ENCODE measurements at places on chromosomes 1 and 21.

DNA sequence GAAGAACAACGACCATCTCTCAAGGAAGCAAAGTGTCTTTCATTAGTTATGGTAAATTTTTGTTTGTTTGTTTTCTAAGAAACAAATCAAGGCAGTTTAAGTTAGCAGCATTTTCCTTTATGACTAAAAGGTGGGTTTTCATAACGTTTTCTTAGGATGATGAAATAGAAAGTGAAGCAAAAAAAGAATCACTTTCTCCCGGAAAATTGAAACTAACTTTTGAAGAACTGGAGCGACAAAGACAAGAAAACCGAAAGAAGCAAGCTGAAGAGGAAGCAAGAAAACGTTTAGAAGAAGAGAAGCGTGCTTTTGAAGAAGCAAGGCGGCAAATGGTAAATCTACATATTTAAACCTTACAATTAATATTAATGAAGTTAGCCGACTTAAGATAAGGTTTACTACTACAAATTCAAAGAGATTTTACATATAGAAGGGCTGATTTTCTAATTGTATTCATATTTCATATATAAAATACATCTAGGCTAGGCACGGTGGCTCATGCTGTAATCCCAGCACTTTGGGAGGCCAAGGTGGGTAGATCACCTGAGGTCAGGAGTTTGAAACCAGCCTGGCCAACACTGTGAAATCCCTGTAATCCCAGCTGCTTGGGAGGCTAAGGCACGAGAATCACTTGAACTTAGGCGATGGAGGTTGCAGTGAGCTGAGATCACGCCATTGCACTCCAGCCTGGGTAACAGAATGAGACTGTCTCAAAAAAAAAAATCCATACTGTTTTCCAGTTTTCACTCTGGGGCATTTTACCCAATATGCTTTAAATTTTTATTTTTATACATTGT lies 38.3 kb downstream of the NEXN start:
- no peak for DNase-seq

DNA sequence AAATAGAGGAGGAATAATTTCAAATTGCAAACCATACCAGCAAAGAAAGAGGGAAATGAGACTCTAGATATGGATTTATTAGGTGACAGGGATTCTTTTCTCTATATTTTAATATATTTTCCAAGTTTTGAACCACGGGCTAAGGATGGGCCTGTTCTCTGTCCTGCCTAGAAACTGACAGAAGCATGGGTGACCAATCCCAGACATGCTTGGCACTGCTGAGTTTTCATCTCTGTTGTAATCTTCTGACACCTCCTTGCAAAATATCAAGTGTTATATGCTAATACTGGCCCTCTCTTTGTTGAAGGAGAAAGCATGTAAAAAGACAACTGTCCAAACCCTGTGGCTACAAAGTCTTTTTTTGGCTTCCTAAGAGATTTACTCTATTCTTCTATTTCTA lies 774 bp upstream of the ANGPTL7 start:
- DNase-seq, result no peak

DNA sequence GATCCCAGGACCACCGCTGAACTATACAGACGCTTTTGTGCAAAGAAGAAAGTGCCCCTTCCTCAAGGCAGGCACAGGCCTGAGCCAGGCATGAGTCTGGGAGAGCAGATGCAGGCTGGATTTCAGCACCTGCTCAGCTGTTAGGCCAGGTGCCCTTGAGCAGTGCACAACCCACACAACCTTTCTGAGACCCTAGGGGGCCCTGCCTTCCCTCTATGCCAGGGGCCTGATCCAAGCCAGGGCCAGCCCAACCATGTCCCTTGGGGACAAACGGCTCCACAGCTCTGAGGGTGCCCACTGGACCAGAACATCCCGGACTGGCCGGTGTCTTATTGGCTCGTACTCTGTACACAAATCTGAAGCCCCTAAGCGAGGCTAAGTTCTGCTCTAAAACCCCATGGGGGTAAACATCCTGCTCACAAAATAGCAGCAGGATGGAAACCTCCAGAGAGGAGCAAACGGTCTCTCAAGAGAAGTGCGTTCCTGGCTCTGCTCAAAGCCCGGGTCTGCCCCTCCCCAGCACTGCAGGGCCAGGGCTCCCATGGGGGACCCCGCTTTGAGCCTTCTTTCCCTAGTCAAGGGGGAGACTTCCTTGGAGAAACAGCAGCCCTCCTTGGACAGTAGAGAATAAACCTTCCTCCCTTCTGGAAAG lies 275.1 kb downstream of the NPHP4 start:
- no peak for DNase-seq

DNA sequence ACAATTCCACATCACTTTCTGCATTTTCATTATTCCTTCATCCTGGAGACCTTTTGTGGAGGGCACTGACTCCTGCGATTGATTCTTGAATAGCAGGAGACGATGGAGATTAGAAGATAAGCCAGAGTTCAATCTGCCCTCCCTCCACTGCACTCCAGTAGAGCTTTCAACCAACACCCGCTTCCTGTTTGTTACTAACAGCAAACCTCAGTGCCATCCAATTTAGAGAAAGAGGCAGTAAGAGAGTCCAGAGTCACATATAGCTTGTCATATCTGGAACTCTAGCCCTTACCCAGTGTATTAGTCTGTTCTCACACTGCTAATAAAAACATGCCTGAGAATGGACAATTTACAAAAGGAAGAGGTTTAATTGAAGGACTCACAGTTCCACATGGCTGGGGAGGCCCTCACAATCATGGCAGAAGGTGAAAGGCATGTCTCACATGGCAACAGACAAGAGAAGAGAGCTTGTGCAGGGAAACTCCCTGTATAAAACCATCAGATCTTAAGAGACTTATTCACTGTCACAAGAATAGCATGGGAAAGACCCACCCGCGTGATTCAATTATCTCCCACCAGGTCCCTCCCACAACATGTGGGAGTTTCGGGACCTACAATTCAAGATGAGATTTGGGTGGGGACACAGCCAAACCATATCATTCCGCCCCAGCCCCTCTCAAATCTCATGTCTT lies 55.9 kb downstream of the PCBP3 start:
- DNase-seq, result no peak

- DNase-seq, result no peak
Measured at GRCh38 chr1:14138687-14139086, 438.7 kb downstream of the PRDM2 start.

DNA sequence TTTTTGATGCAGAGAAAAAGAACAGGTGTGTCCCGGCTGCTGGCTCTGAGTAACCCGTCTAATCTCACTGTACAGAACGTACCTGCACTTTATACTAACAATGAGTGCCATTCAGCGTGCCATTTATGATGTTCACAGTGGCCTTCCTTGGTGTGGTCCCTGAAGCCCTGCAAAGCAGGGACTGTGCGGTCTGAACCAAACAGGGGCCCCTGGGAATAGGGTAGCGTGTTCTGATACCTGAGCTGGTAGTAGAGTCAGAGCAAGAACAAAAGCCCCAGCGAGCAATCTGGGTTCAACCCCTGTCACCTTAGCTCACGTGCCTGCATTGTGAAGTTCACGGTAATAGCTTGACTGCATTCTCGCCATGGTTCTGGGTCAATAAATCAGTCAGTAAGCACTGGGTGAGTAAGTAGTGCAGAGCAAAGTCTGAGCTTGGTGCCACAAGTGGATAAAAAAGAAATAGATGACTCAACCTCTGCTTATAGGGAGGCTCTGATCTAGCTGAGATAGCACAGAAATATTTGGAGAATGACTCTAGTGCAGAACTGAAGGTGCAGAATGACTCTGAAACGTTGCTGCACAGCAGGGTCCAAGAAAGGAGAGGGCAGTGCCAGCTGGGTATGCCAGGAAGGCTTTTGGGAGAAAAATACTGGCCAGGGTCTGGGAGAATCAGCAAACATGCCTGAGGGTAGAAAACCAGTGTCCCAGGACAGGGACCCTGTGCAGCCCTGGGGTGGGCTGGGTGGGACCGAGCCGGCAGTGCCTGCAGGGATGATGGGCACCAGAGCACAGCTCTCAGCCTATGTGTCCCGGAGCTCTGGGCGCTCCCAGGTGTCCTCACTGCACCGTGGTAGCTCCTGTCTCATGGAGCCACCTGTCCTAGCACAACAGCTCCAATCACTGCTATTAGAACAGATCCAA lies 125.9 kb downstream of the RHOU start:
- DNase-seq, result peak; percentile 92

GRCh38 chr1:116529199-116529631 lies 41.6 kb downstream of the CD58 start:
- peak; percentile 75 for DNase-seq

GRCh38 chr1:207883660-207884250 lies 27.2 kb downstream of the CD34 start:
- DNase-seq, result no peak

GRCh38 chr1:8407652-8408051 lies 89.7 kb downstream of the SLC45A1 start:
- no peak for DNase-seq

DNA sequence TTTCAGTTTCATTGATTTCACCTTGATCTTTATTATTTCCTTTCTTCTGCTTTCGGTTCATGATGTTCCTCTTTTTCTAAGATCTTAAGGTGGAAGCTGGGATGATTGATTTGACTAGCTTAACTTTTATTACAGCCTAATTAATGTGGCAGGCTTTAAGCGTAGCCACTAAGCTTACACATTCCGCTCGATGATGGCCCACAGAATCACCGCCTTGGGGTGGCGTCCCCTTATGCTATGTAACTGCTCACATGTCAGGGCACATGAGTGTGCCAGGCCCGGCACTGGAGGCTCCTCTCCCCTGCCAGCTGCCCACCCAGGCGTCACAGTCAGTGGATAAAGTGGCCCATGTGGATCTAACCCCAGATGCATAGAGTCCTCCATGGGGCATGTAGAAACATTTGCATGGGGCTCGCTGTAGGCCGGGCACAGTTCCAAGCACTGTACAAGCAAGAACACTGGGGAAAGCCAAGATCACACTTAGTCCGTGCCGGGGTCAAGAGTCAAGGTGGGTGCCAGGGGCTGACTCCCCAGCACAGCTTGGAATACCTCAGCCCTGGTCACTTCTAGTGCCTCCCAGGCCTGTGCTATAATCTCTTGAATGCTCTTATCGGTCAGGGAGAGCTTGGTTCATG lies 41.7 kb downstream of the PKNOX1 start:
- DNase-seq, result no peak

- DNase-seq, result no peak
Measured at GRCh38 chr21:37375866-37376574, 9.4 kb downstream of the DYRK1A start.

GRCh38 chr1:243855616-243856318 lies 5.7 kb upstream of the AKT3 start:
- DNase-seq, result no peak

DNA sequence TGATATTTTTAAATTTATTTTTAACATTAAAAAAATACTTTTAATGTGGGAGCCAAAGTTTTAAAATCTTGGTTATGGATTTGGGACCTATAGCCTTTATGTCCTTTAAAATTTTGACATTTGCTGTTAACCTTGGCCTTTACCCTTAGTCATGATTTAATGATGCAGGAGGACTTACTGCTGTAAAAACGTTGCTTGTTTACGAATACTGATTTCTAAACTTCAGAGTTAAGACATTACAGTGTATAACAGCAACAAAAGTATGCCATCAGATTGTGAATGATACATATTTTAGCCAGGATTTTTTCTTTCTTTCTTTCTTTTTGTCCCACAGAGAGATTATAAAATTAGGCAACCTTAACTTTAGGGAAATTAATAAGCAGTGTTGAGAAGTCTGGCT lies 8.9 kb downstream of the RBM15 start:
- DNase-seq, result no peak

DNA sequence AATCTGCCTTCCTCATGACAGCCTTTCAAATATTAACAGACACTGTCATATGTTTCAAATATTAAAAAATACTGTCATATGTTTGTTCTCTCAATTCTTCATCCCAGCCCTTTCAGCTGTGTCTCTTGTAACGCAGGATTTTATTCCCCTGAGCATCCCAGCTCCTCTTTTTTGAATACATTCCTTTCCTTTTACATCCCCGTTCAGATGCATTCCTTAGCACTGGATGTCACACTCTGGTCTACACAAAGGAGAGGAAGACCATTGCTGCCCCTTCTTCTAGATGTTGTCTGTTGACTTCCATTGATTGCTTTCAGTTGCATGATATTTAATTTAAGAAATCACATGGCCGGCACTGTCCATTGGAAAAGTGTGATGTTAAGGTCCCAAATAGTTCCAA lies 117.4 kb upstream of the PAXBP1 start:
- DNase-seq, result no peak

- no peak for DNase-seq
Measured at GRCh38 chr1:39380036-39380435, 111.4 kb upstream of the BMP8A start.

GRCh38 chr1:117644696-117645311 lies 39.0 kb downstream of the TENT5C start:
- no peak for DNase-seq

DNA sequence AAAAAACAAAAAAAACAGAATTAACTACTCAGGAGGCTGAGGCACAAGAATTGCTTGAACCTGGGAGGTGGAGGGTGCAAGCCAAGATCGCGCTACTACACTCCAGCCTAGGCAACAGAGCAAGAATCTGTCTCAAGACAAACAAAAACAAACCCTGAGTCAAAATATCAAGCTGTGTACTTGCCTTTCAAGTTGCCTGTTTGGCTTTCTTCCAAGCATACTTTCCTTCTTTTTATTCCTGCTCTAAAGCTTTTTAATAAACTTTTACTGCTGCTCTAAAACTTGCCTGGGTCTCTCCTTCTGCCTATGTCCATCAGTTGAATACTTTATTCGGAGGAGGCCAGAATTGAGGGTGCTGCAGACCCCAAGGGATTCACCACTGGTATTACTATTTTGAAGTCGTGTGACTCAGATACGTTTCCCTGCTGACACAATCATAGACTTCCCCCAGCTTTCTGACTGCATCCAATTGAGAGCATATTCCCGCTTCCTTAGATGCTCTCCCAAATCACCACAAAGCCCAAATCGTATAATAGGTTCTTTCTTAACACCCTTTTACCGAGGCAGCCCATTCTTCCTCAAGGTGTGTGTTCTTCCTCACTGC lies 3.5 kb upstream of the ACBD6 start:
- peak; percentile 45 for DNase-seq

DNA sequence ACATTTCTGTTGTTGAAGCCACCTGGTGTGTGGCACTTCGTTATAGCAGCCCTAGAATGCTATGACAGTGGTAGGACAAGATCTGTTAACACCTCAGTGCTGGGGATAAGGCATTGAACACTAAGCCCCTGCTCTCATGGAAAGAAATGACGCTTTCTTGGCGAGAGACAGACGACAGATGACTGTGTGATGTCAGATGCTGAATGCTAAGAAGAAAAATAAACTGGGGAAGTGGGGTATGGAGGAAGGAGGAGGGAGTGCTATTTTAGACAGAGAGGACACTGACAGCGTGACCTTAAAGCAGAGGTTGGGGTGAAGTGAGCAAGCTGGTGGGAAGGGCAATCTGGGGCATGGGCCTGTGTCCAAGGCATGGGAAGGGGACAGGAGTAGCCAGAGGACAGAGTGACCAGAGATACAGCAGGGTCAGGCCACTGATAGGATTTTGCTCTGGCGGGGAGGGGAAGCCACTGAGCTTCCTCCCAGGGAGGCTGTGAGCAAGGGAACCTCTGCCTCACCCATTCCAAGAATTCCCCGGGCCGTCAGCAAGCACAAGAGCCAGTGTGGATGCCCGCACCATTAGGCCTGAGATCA lies 15.2 kb downstream of the DOP1B start:
- no peak for DNase-seq
